AML-193 (cell line): ENCODE measurements at places on chromosomes 1 and 21.
A peak's percentile ranks its signal among the peaks of the same experiment; 100 is the strongest.

DNA sequence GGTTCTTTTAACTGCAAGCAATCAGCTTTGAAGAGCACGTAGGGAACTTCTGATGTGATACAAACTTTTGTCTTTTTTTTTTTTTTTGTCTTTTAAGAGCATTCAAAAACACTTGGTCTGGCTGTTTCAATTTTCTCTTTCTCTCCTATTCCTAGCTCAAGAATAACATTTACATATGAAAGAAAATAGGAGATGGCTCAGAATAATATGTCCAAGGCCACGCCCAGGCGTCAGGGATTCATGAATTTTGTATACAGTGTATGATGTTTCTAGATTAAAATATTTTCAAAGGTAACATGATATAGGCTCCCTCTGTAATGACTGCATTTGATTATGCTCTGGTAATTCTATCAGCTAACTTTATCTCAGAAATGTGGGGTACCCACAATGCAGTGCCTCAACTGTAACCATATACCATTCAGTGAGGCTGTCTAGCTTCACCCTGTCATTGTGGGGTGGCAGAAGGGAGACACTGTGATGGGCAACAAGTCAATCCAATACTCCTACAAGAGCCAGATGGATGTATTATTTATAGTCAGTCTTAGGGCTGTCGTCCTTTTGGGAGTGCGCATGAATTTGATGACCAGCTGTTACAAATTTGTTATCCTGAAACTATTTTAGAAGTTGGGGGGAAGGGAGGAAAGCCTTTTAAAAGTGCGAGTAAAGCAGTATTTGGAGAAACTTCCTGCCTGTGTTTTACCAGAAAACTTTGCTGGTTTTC, 1.5 kb upstream of the AKNAD1 start:
- no peak for DNase-seq

DNA sequence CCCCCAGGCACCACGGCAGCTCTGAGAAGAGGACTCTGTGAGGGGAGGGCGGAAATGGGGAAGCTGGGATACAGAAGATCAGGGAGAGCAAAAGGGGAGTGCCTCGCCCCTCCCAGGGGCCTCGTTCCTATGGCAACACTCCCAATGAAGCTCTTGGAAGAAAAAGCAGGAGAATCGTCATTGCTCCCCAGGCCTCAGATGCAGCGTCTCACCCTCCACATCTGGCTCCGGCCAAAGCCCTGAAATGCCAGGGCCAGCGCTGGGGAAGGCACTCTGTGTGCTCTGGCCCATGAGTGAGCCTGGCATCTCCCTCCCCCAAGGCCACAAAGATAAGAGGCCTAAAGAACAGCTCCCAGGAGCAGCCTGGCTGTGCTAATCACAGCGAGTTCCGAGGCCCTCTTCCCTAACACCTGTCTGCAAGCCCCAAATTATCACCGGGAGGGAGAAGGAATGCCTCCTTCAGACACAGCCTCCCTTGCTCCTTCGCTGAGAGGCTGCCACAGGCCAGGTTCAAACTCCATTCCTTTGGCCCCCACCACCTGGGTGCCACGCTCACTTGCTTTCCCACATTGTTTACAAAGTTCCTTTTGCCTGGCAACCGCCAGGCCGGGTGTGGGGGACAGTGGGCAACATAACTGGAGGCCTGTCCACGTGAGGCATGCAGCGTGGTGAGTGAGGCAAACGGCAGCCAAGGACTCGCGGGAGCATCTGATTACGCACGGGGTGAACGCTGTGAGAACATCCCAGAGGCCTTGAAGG, 27.8 kb downstream of the ECE1 start:
- no peak for DNase-seq

DNA sequence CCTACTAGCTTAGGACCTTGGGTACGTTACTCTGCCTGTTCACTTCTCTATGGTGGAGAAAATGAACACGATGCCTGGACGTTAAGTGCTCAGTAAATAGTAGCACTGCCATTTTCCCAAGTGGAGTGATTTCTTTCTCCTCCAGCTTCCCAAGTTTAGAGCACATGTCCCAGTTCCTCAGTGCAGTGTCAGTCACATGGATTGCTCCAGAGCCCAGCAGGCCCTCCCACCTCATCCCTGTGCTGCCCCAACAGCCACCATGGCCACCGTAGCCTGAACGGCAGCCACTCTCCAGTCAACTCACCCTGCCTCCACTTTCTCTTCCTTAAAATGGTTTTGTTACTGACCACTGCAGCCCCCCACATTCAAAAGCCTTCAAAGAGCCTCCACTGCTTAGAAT, 8.5 kb downstream of the STMN1 start:
- DNase-seq, result no peak

GRCh38 chr1:201584471-201585092, 45.7 kb downstream of the NAV1 start:
- no peak for DNase-seq

- peak; percentile 19 for DNase-seq
Measured at GRCh38 chr1:109498161-109498801, 4.4 kb downstream of the CYB561D1 start.

- DNase-seq, result no peak
Measured at GRCh38 chr1:91830242-91831131, 55.5 kb downstream of the TGFBR3 start.

DNA sequence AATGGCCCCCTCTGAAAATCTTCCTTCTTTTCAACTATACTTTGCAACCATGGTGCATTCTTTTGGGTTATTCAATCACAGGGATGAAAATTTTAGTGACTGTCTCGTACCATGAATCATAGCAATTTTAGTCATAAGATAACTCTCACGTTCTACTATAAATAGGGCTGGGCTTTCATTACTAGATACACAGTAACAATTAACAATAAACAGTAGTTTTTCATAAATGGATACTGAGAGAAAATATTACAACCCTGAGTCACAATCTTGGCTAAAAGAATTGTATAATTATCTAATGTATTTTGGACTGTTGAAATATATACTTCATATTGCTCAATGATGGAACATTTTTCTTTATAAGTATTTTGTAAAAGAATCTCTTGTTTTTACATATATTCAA, 96.1 kb downstream of the TEX35 start:
- no peak for DNase-seq

DNA sequence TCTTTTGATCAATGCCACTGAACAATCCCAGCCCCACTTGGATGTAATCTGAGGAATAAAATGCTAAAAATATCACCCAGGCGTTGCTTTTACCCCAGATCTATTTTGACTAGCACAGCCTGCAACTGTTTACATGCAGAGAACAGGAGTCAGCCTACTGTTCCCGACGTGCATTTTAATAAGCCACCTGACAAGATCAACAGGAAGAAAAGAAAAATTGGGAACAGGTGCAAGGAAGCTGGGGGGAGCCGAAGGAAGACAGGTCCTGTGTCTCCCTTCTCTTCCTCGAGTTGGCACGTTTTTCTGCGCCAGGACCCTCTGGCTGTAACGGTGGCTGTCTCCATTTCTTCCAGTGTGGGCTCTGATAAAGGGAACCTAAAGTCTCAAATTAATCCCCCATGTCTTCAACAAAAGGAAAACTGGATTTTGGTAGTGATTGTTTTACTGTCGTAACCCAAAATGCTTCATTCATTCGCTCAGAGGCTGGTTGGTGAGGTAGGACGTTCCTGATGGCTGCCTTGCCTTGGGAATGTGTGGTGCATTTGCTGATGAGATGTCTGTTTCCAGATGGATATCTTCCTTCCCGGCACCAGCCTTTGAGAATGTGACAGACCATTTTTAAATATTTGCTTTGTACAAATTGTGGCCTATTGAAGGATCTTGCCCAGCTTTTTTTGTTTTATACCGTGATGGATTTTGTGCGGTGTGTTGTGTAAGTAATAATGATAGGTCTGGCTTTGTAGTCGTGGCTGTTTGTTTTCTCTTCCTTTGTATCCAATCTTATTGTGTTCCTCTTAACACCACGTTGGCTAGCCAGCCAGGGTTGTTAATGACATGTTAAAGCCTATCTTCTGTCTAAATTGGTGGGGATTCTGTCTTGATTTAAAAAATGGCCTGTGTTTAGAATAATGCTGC, 117.5 kb downstream of the C1orf21 start:
- no peak for DNase-seq

DNA sequence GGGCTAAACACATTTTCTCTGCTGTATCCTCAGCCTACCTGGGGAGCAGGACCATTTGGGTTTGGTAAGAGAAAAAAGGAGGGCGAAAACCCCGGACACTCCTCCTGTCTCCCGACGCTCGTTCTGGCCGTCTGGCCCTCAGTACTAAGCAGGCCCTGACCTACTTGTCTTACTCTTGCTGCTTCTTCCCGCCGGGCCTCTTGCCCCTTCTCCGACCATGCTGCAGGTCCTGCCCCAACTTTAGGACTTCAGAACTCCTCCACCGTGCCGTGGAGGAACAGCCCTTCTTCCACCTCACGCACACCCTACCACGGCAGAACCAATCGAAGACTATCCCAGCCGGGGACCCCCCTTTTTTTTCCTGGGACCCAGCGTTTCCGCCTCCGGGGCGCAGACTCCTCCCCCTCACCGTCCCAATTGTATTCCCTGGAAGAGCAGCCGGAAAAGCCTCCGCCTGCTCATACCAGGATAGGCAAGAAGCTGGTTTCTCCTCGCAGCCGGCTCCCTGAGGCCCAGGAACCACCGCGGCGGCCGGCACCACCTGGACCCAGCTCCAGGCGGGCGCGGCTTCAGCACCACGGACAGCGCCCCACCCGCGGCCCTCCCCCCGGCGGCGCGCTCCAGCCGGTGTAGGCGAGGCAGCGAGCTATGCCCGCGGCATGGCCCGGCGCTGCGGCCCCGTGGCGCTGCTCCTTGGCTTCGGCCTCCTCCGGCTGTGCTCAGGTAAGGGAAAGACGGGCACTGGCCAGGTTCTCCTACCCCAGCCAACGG, at the start of gene CHRNB2:
Gene CHRNB2 (plus strand): TSS at position 393 of the 771 bp plus-strand sequence. CDS start 267 bp downstream, at position 660.
- peak; percentile 22 for DNase-seq

DNA sequence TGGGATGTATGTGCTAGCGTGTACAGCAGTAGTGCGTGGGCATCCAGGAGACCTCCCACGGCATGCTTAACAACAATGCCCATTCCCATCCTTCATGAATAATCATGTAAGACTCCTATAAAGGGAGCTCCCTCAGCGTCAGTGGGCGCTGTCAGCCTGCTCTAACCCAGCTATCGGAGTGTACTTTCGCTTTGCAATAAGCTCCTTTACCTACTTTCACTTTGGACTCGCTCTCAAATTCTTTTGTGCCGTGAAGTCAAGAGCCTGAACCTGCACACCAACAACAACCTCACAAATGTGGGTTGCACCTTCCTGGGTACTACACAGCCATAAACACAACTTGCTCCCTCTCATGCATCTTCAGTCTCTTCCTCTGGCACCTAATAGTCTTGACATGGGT, 114.8 kb upstream of the PAXBP1 start:
- DNase-seq, result no peak

GRCh38 chr1:178342745-178343144, 154.0 kb downstream of the CLEC20A start:
- no peak for DNase-seq

DNA sequence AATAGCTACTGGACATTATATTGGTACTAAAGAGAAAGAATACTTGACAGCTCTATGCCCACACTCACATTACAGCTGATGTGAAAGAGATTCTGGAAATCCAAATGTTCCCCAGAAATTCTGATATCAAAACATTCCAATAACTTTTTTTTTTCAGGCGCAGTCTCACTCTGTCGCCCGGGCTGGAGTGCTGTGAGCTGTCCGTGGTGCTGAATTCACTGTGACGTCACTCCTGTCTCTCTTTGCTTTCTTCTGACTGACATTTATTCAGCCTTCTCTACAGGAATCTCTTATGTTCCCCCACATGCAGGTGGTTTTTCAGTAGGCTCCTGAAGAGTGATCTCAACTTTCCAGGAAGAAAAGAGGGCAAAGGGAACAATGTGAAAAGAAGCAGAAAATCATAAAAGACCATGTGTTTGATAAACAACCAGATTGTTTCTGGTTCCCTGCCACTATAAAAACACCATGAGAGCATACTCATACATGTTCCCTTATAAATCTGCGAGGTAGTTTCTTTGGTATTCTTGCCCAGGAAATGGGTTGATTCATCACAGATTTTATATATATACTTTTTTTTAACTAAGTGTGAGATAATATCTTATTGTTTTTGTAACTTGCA, 6.2 kb downstream of the S100A7A start:
- peak; percentile 39 for DNase-seq

- peak; percentile 34 for DNase-seq
Measured at GRCh38 chr1:107277022-107277421, 136.2 kb downstream of the NTNG1 start.

DNA sequence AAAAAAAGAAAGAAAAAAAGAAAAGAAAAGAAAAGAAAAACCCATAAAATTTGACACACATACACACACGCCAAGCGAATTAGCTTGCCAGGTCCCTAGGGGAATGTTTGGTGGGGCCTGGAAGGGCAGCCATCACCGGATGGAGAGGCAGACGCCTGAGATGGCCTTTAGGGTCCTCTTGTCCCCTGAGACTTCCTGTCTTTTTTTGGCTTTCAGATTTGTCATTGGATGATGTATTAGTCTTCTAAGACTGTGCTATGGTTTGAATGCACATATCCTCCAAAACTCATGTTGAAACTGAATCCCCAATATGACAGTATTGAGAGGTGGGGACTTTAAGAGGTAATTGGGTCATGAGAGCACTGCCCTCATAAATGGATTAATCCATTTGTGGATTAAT, 211.8 kb downstream of the TOMM20 start:
- no peak for DNase-seq

- peak; percentile 17 for DNase-seq
Measured at GRCh38 chr1:41789661-41790330, 128.9 kb downstream of the HIVEP3 start.

- DNase-seq, result no peak
Measured at GRCh38 chr1:112712701-112713128, 2.4 kb downstream of the PPM1J start.

GRCh38 chr1:244849189-244849866, 13.9 kb downstream of the COX20 start:
- DNase-seq, result no peak

DNA sequence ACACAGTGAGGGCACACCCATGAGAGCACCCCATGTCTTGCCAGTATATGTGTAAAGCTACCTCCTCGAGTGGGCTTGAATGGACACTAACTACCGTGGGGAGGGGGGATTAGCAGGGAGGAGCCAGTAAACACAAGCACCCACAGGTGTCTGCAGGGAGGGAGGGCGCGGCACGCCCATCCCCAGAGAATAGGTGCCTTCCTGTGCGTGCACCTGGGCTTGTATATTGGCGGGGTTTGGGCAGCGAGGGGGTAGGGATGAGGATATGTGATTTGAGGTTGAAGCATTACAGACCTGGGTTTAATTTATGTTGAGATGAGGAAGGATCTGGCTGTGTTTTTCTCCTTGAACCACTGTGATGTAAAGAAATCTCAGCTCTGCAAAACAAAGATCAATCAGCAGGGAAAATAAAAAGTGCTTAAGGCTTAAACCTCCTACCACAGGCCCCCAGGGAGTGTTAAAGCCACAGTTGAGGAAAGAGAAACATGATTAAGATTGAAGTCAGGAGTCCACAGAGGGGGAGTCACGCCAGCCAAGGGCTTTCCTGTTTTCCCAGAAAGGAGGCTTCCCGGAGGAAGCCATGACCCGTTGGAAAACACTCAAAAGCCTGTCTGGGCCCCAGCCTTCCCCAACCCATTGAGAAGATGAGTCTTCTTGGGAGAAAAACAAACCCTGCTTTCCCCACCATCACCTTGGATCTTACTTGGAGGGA, 80.0 kb downstream of the CAMK2N1 start:
- DNase-seq, result no peak
